ENCODE measurements at places on chromosomes 12 and 14. TPM values are rescaled to one million over a fixed set of nuclear protein-coding genes. Genes with fewer than 3 reads are reported as not detected.

- H3K27me3 ChIP-seq = no peaks in the 10 kb centered on the region
- H3K27ac ChIP-seq = no peak overlapping the region
- peaks cover 20% of the 10 kb centered on the region for H3K4me1 ChIP-seq
- no peaks in the 10 kb centered on the region for H3K36me3 ChIP-seq
- H3K4me3 ChIP-seq = no peak overlapping the region
- no peak for DNase-seq
These were observed 2.4 kb upstream of the DGLUCY start for GRCh38 chr14:91111443-91111842.

- peaks cover 1% of the 10 kb centered on the region for H3K27me3 ChIP-seq
- no peak overlapping the region for H3K4me3 ChIP-seq
- DNase-seq = no peak
- H3K27ac ChIP-seq = no peak overlapping the region
These were observed 16.1 kb downstream of the AK7 start for GRCh38 chr14:96407935-96408570.

DNA sequence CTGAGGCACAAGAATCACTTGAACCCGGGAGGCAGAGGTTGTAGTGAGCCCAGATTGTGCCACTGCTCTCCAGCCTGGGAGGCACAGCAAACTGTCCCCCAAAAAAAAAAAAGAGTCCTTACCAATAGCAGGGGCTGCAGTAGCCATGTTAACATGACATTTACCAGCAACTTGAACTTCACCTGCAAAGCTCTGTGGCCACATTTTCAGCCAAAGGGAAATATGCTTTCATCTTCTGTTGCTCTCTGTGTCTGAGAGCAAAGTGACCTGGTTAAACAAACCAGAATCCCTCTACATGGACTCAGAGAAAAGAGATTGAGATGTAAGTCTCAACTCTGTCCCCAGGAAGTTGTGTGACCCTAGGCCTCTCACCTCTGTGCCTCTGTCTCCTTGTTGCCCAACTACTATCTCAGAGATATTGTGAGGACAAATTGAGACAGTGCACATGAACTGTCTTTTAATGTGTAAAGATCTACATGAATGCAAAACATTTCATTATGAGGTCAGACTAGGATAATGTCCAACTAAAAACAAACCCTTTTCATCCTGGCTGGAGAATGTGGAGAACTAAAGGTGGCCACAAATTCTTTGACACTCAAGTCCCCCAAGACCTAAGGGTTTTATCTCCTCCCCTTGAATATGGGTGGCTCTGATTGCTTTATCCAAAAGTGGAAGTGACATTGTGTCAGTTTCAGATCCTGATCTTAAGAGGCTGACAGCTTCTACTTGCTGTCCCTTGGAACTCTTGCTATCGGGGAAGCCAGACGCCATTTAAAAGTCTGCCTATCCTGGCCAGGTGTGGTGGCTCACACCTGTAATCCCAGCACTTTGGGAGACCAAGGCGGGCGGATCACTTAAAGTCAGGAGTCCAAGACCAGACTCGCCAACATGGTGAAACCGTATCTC lies 24.7 kb upstream of the P2RX4 start:
- H3K27ac ChIP-seq = no peak overlapping the region
- no peaks in the 10 kb centered on the region for H3K36me3 ChIP-seq
- no peaks in the 10 kb centered on the region for H3K4me1 ChIP-seq
- DNase-seq = no peak
- no peaks in the 10 kb centered on the region for H3K27me3 ChIP-seq

- no peak overlapping the region for H3K27ac ChIP-seq
- H3K27me3 ChIP-seq = no peaks in the 10 kb centered on the region
- no peak overlapping the region for H3K4me3 ChIP-seq
These were observed 127.7 kb upstream of the SRRM4 start for GRCh38 chr12:118853634-118854033.

GRCh38 chr14:77623201-77623600 lies 6.8 kb upstream of the SPTLC2 start:
- no peaks in the 10 kb centered on the region for H3K27me3 ChIP-seq
- H3K4me1 ChIP-seq = no peaks in the 10 kb centered on the region
- DNase-seq = no peak

- H3K36me3 ChIP-seq = no peaks in the 10 kb centered on the region
- no peaks in the 10 kb centered on the region for H3K4me1 ChIP-seq
- H3K4me3 ChIP-seq = no peak overlapping the region
- H3K27ac ChIP-seq = no peak overlapping the region
- H3K27me3 ChIP-seq = no peaks in the 10 kb centered on the region
These were observed 57.9 kb upstream of the GPR68 start for GRCh38 chr14:91302391-91302790.

- DNase-seq = no peak
- no peak overlapping the region for H3K27ac ChIP-seq
- no peaks in the 10 kb centered on the region for H3K36me3 ChIP-seq
- H3K4me1 ChIP-seq = no peaks in the 10 kb centered on the region
- no peak overlapping the region for H3K4me3 ChIP-seq
These were observed 151.1 kb downstream of the RBM19 start for GRCh38 chr12:113815031-113815430.

DNA sequence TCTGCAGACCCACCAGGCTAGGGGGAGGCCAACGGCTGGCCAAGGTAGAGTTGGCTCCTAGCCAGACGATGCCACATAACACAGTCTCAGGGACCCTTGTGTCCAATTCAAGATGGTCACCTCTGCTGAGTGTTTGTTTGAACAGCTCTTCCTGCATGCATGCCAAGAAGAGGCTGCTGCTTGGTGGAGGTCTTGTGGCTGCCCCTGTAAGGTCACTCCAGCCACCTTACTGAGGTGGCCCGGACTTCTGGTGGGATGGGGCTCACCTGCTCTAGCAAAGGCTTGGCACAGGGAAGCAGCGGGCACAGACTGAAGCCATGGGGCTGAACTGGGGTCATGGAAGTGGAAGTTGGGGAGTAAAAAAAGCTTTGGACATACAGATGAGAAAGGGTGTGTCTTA lies 210.3 kb downstream of the GLT1D1 start:
- H3K4me1 ChIP-seq = no peaks in the 10 kb centered on the region
- DNase-seq = no peak
- H3K36me3 ChIP-seq = no peaks in the 10 kb centered on the region
- H3K4me3 ChIP-seq = no peak overlapping the region

DNA sequence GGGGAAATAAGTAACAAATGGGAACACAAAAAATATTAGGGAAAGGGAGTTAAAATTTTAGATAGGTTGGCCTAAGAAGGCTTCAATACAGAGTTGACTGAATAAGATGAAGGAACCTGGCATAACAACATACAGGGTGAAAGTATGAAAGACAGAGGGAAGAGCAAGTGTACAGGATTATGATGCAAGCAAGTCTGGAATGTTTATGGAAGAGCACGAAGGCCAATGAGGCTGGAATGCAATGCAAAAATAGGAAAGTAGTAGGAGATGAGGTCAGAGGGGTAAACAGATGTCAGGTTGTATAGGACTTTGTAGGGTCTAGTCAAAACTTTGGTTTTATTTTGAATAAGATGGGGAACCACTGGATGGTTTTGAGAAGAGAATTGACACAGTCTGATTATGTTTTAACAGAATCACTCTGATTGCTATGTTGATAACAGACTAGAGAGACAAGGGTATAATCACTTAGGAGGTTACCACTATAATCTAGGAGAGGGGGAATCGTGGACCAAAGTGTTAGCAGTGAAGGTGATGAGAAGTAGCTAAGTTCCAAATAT lies 96.8 kb downstream of the OSBPL8 start:
- H3K4me1 ChIP-seq = peaks cover 18% of the 10 kb centered on the region
- no peaks in the 10 kb centered on the region for H3K36me3 ChIP-seq
- DNase-seq = no peak
- H3K27ac ChIP-seq = no peak overlapping the region
- no peaks in the 10 kb centered on the region for H3K27me3 ChIP-seq
- no peak overlapping the region for H3K4me3 ChIP-seq

- peaks cover 27% of the 10 kb centered on the region for H3K27me3 ChIP-seq
- H3K36me3 ChIP-seq = no peaks in the 10 kb centered on the region
- H3K27ac ChIP-seq = no peak overlapping the region
- H3K4me3 ChIP-seq = no peak overlapping the region
- no peak for DNase-seq
These were observed 21.3 kb downstream of the DTX1 start for GRCh38 chr12:113077859-113078255.

- no peak overlapping the region for H3K27ac ChIP-seq
- H3K36me3 ChIP-seq = no peaks in the 10 kb centered on the region
- no peak for DNase-seq
- H3K4me3 ChIP-seq = peak overlapping the region; percentile 76
- no peaks in the 10 kb centered on the region for H3K27me3 ChIP-seq
These were observed 2.3 kb downstream of the NPAS3 start for GRCh38 chr14:32940711-32941667.

DNA sequence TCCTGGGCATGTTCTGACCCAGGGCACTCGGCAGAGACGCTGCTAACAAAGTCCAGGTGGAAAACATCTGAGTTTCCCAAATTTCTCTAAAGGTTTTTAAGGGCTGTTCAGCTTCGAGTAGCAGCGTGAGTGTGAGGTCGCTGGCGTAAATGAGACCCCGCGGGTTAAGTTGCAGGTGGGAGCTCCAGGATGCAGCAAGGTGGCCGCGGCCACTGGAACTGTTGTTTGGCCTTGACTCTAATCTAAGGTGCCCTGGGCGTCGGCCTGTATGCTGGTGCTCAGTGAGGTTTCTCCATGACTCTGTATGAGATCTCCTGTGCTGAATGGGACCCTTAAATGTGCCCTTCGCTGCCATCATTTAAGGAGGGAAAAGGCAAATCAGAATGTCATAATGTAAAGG lies 50.7 kb downstream of the ELK3 start:
- H3K27me3 ChIP-seq = peaks cover 3% of the 10 kb centered on the region
- no peak for DNase-seq
- H3K27ac ChIP-seq = no peak overlapping the region

GRCh38 chr12:124680863-124681778 lies 113.7 kb upstream of the NCOR2 start:
- H3K27me3 ChIP-seq = no peaks in the 10 kb centered on the region
- peaks cover 54% of the 10 kb centered on the region for H3K4me1 ChIP-seq
- no peaks in the 10 kb centered on the region for H3K36me3 ChIP-seq
- H3K27ac ChIP-seq = peak overlapping the region; percentile 82
- peak; percentile 80 for DNase-seq

- H3K4me1 ChIP-seq = no peaks in the 10 kb centered on the region
- no peaks in the 10 kb centered on the region for H3K27me3 ChIP-seq
- H3K4me3 ChIP-seq = no peak overlapping the region
- H3K36me3 ChIP-seq = no peaks in the 10 kb centered on the region
- no peak overlapping the region for H3K27ac ChIP-seq
These were observed 395.8 kb upstream of the FBXO33 start for GRCh38 chr14:39827901-39828655.

GRCh38 chr14:91119556-91120311 lies 5.9 kb downstream of the DGLUCY start:
- peak overlapping the region; percentile 90 for H3K27ac ChIP-seq
- peak; percentile 80 for DNase-seq
- H3K36me3 ChIP-seq = peaks cover 6% of the 10 kb centered on the region
- H3K4me3 ChIP-seq = no peak overlapping the region
- no peaks in the 10 kb centered on the region for H3K27me3 ChIP-seq

- H3K4me3 ChIP-seq = no peak overlapping the region
- no peaks in the 10 kb centered on the region for H3K27me3 ChIP-seq
- no peaks in the 10 kb centered on the region for H3K36me3 ChIP-seq
- peaks cover 6% of the 10 kb centered on the region for H3K4me1 ChIP-seq
These were observed 92.9 kb downstream of the PELI2 start for GRCh38 chr14:56211084-56211483.

GRCh38 chr12:3083921-3084347 lies 6.8 kb downstream of the TSPAN9 start:
- no peaks in the 10 kb centered on the region for H3K27me3 ChIP-seq
- DNase-seq = no peak
- no peak overlapping the region for H3K4me3 ChIP-seq
- H3K27ac ChIP-seq = peak overlapping the region; percentile 30
- H3K36me3 ChIP-seq = no peaks in the 10 kb centered on the region

DNA sequence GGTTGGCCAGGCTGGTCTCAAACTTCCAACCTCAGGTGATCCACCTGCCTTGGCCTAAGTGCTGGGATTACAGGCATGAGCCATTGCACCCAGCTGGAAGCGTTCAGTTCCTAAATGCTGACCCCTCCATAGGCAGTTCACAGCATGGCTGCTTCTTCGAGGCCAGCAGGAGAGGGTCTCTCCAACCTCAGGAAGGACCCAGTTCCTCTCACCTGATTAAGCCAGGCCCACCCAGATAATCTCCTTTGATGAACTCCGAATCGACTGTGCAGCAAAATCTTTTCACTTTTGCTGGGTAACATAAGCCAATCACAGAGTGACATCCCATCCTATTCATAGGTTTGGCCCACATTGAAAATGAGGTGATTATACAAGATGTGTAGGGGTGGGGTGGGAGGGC lies 165.1 kb downstream of the ADCK1 start:
- H3K27ac ChIP-seq = no peak overlapping the region
- H3K4me1 ChIP-seq = no peaks in the 10 kb centered on the region
- peaks cover 2% of the 10 kb centered on the region for H3K27me3 ChIP-seq
- DNase-seq = no peak
- no peaks in the 10 kb centered on the region for H3K36me3 ChIP-seq
- no peak overlapping the region for H3K4me3 ChIP-seq

GRCh38 chr14:53626761-53627160 lies 329.9 kb downstream of the BMP4 start:
- H3K27me3 ChIP-seq = no peaks in the 10 kb centered on the region
- no peaks in the 10 kb centered on the region for H3K4me1 ChIP-seq
- DNase-seq = no peak
- no peak overlapping the region for H3K27ac ChIP-seq

DNA sequence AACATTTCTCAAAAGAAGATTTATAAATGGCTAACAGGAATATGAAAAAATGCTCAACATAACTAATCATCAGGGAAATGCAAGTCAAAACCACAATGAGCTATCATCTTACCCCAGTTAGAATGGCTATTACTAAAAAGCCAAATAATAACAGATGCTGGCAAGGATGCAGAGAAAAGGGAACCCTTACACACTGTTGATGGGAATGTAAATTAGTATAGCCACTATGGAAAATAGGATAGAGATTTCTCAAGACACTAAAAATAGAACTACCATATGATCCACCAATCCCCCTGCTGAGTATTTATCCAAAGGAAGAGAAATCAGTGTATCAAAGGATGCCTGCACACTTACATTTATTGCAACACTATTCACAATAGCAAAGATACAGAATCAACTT lies 58.3 kb downstream of the GUCY2C start:
- no peaks in the 10 kb centered on the region for H3K36me3 ChIP-seq
- H3K27me3 ChIP-seq = no peaks in the 10 kb centered on the region
- no peak overlapping the region for H3K27ac ChIP-seq
- no peaks in the 10 kb centered on the region for H3K4me1 ChIP-seq
- H3K4me3 ChIP-seq = no peak overlapping the region

OR4K2 gene
- total RNA-seq = not detected

PTHLH gene
- not detected for total RNA-seq

WSB2 gene
- 74.4 TPM for total RNA-seq

SIX1 gene
- 45.5 TPM for total RNA-seq

ZC2HC1C gene
- 6.4 TPM for total RNA-seq

PLA2G1B gene
- not detected for total RNA-seq

Measured in psoas muscle (tissue), 8 donors.